NCI-H446 treated with DMSO at 0.1 percent for 48 hours (cell line): ENCODE measurements at places on chromosomes 2 and 18.

DNA sequence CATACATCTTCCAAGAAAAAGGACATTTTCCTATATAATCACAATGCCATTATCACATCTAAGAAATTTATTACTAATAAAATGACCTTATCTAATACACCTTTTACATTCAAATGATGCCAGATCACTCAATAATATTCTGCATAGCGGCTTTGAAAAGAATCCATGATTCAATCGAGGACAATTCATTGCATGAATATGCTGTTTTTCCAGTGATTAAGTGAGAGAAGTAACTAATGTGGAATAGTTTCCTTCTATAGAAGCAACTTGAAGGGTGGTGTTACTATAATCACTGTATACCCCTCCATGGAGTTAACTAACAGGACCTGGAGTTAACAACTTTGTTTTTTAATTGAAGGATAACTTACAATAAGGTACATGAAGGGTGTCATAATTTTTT lies 9.1 kb downstream of the PLEK start:
- DNase-seq = no peak

DNA sequence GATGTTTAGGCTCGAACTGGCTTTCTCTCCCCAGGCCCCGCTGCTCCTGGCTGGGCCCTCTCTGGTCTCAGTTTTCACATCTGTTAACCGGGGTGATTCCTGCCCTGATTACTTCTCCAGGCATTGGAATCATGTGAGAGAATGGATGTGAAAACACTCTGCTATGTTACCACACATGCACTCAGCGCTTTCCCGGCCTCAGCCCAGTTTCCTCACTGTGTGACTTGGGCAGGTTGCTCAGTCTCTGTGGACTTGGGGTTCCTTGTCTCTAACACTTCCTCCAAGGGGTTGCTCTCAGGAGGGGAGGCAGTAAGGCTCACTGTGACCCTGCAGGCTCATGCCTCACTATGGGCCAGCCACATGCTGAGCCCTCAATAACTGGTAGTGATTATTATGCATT lies 230.4 kb upstream of the HS6ST1 start:
- DNase-seq = no peak

- DNase-seq = no peak
These were observed 11.4 kb downstream of the ARL6IP6 start for GRCh38 chr2:152729844-152730243.

GRCh38 chr2:99864561-99865553 lies 277.5 kb downstream of the AFF3 start:
- DNase-seq = no peak

- DNase-seq = no peak
These were observed 544.9 kb upstream of the SETBP1 start for GRCh38 chr18:44135741-44136140.

DNA sequence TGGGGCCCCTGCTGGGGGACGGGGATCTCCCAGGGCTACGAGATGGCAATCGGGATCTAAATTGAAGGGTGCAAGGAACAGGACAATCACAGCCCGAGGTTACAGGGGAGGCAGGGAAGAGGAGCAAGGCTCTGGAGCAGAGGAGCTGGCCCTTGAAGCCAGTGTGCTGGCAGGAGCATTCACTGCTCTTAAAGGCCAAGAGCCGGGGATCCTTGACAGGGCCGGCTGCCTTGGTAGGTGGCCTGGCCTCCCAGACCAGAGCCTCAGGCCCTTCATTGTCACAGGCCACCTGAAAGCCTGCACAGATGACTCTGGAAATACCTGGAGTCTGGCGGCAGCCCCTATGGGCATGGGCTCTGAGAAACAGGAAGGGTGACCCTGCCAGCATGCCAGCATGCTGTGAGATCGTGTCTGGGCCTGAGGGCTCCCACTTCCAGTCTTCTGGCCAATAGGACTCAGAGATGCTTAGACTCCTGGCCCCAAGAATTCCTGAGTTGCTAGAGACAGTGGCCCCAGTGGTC lies 38.7 kb downstream of the PDIA6 start:
- no peak for DNase-seq

GRCh38 chr2:107137706-107138105 lies 251.7 kb upstream of the ST6GAL2 start:
- DNase-seq = no peak

GRCh38 chr2:64345998-64346397 lies 108.0 kb upstream of the LGALSL start:
- DNase-seq = no peak

DNA sequence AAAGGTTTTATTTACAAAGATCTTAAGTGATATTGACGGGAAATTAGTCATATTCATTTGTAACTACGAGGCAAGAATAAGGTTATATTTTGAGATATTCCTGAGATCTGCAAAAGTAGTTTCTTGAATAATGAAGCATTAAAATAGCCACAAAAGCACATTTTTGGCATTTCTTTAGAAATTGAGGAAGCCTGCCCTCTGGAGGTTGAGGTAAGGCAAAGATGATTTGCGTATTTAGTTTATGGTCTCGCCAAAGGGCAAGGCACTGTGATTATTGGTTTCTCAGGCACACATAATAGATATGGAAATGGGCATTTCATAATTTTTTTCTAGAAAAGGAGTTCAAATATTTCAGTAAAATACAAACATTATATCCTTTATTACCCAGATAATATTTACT lies 143.7 kb upstream of the RPRM start:
- no peak for DNase-seq

DNA sequence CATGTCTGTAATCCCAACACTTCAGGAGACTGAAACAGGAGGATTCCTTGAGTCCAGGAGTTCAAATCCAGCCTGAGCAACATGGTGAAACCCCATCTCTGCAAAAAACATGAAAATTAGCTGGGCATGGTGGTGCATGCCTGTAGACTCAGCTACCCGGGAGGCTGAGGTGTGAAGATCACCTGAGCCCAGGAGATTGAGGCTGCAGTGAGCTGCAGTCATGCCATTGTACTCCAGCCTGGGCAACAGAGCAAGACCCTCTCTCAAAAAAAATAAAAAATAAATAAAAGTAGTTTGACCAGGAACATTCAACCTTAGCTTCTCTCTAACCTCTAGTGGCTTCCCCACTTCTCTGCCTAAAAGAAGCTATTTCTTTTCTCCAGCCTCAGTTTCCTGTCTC lies 23.8 kb downstream of the SH3BP4 start:
- no peak for DNase-seq

DNA sequence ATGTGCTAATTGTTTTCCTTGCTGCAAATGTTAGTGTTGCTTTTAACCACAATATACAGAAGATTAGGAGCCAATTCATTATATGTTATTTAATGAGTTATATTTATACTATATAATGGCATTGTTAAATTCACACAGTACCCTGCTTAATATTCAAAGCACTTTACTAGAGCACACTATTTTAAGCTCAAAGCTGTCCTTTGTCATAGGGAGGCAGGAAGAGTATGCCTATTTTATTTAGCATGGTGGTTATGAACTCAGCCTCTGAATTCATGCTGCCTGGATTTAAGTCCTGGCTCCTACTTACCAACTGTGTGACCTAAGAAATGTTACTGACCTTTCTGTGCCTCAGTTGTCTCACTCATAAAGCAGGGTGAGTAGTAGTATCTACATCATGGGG lies 80.5 kb downstream of the FASTKD2 start:
- DNase-seq = no peak

DNA sequence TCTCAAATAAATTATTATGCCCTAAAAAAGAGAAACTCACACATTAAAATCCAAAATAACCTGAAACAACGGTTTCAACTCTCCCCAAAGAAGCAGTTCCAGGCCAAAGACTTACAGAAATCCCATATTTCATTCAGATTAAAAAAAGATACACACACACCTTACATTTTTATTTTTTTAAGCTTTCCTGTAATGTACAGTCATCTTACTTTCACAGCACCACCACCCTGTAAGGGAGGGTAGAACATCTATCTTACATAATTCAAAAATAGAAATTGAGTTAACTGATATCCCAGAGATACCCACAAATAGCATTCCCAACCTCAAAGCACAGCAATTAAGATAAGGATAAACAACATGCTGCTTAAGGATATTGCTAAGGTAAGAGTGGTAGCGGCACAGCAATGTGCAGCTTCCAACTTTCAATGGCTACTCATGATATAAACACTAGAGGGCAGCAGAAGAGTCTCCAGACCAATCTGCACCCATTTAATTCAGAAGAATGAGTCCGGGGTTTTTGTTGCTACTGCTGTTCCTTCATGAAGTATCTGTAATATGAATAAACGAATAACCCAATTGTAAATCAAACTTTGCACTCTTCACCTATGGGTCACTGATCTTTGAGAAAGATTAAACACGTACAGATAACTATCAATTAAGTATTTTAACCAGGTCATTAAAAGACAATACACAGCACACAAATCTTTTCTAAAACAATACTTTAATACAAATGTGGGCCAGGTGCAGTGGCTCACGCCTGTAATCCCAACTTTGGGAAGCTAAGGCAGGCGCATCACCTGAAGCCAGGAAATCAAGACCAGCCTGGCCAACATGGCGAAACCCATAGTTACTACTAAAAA lies 11.3 kb downstream of the GFPT1 start:
- no peak for DNase-seq

- no peak for DNase-seq
These were observed 54.7 kb upstream of the SALL3 start for GRCh38 chr18:78924786-78925540.

- no peak for DNase-seq
These were observed 134.9 kb downstream of the SOX11 start for GRCh38 chr2:5826979-5827655.

GRCh38 chr2:201858281-201859184 lies 52.2 kb downstream of the CDK15 start:
- no peak for DNase-seq

GRCh38 chr2:176652300-176653182 lies 383.3 kb downstream of the MTX2 start:
- DNase-seq = peak; percentile 26

- no peak for DNase-seq
These were observed 248.9 kb downstream of the TDRD15 start for GRCh38 chr2:21372654-21373053.

- DNase-seq = no peak
These were observed 1.1 kb upstream of the FZD5 start for GRCh38 chr2:207770602-207771404.

- no peak for DNase-seq
These were observed 282.3 kb upstream of the MEX3C start for GRCh38 chr18:51479736-51480135.

DNA sequence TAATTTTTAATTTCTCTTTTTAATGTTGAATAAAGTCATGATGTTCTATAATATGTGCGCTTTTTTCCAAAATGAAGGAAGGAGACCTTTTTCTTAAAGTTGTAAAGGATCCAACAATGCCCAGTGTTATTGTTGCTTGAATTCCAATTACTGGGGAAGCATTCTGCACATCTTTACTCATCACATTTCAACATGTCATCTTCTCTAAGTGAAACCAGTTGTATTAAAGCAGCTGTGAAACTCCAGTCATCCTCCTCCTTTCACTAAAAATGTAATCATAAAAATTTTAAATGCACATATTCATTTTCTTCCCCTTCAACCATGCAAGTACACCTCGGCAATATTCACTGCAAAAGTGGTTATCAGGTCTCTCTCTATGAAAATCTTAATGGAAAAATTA lies 722.7 kb downstream of the TSN start:
- DNase-seq = no peak

- no peak for DNase-seq
These were observed 66.5 kb downstream of the KCTD18 start for GRCh38 chr2:200443376-200443775.

DNA sequence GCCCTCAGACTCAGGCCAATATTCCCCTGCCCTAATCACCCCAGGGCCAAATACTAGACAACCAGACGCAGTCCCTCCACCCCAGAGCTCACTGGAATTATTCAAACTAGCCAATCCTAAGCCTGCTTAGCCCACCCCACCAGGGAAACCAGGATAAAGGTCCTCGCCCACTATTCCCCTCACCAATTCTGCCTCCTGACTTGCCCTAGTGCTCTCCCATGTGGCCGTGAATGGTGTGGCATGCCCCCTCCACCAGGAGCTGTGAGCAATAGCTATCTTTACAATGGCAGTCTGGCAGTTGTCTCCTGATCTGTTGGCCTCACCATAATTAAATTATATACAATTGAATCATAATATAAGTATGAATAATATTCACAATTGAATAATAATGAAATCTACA lies 42.3 kb downstream of the FAM124B start:
- DNase-seq = no peak

GRCh38 chr2:61853086-61853846 lies 594 bp downstream of the FAM161A start:
- DNase-seq = peak; percentile 39

DNA sequence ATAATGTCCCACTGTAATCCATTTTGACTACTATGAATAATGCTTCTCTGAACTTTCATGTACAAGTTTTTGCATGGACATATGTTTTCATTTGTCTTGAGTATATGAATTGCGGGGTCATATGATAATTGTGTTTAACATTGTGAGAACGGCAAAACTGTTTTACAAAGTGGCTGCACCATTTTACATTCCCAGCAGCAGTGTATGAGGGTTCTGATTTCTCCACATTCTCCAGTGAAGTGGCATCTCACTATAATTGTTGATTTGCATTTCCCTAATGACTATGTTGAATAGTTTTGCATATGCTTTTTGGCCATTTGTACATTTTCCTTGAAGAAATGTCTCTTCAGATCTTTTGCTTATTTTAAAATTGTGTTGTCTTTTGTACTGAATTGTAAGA lies 20.1 kb downstream of the NCOA1 start:
- no peak for DNase-seq

GRCh38 chr2:50125246-50125645 lies 906.7 kb downstream of the NRXN1 start:
- DNase-seq = peak; percentile 13

GRCh38 chr2:173290518-173290917 lies 64.2 kb upstream of the CDCA7 start:
- no peak for DNase-seq

DNA sequence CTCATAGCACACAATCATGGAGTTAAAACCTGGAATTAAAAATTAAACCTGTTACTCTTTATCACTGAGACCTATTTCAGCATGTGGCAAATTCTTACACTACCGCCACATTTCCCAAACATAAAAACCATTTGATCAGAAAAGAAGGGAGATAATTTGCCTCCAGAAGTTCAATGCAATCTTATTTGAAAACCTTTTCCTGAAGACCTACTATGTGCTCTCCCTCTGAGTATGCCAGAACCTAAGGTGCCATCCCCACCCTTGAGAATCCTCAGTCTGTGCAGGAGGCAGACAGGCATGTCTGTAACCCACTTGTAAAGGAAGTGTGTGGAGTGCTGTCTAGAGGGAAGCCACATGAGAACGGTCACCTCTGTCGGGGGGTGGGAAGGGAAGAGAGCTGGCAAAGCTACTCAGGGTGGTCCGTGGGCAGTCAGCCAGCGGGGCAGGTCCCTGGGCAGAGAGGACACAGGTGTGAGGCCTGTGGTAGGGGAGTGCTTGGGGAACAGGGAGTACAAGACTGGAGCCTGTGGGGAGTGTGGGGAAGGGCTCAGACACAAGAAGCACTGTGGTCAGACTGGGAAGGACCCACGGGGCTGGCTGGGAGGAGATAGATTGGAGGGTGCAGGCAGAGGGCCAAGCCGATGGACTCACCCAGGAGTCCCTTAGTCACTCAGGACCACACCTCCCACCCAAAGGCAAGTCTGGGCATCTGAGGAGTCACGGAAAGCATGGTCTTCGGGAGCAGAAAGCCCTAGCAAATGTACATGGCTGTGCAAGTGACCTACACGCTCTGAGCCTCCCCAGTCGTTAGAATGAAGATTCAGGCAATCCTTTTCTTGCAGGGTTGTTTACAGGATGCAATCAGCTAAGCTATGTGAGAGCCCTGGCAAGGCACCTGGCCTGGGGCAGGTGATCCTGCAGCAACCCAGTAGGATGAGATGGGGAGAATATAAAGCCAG lies 22.8 kb downstream of the CRACDL start:
- DNase-seq = no peak

GRCh38 chr18:59870623-59871130 lies 29.1 kb upstream of the PMAIP1 start:
- DNase-seq = no peak

GRCh38 chr18:64409511-64409910 lies 260.6 kb upstream of the LINC00305 start:
- DNase-seq = no peak
